NCI-H1417 treated with DMSO at 0.1 percent for 48 hours (cell line): ENCODE measurements at places on chromosomes 11 and 22.

DNA sequence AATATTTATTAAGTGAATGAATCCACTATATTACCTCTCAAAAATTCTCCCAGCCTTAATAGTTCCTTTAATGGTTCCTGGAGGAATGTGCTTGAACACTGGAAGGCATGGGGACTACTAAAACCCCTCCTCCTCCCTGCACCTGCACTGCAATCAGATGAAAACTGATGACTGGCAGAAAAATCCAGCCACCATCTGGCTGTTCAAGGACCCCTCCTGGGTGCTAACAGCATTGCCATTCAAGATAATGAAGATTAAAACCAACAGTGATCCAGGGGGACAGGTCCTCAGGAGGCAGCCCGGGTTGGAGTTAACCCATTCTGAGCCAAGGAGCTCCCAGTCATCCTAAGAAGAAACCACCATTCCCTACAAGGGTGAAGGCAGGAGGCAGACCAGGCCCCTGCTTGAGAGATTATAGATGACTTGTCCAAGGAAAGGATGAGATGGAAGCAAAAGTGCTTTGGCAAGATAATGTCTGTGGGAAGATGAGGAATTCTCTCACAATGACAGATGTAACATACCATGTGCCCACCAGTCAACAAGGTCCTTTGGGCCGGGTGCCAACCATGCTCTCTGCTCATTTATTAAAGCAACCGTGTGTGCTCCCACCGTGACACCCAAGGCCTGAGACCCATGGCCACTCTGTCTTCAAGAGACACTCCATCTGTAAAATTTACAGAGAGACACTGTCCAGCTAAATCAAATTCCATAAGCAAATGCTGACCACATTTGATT lies 90.6 kb downstream of the LARGE1 start:
- DNase-seq, result no peak

DNA sequence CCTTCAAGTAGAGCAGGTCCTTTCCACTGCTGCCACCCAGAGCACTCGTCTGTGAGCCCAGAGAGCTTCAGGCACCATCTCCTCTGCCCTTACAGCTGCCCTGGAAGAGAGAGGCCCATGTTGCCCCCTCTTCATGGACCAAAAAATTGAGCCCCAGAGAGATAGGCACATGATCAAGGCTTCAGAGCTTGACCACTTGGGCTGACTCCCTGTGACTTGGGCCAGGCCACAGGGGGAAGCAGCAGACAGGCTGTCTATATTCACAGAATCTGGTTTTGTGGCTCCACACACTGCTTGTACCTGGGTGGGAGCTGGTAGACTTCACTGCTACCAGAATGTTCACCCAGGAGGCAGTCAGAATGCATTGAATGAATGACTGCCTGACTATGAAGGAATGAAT lies 58.2 kb downstream of the SMIM38 start:
- DNase-seq, result no peak

GRCh38 chr11:118610225-118610772 lies 2.9 kb downstream of the PHLDB1 start:
- DNase-seq, result no peak

DNA sequence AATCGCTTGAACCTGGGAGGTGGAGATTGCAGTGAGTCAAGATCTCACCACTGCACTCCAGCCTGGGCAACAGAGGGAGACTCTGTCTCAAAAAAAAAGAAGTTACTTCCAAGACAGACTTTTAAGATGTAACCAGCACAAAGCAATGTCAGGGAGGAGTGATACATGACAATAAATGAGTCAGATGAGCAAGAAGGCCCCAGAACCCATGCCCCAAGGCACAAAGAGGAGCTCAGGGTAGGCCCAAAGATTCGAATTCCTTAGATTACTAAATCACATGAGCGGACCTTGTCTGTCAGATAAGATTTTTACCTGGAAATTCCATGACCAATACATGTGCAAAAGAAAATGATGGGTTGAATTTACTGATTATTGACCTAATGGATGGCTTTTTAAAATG lies 10.5 kb upstream of the JHY start:
- no peak for DNase-seq
